NCI-H1105 (cell line): ENCODE measurements at places on chromosomes 1 and 21.

- no peak for DNase-seq
Measured at GRCh38 chr1:9593147-9593491, 4.4 kb downstream of the TMEM201 start.

DNA sequence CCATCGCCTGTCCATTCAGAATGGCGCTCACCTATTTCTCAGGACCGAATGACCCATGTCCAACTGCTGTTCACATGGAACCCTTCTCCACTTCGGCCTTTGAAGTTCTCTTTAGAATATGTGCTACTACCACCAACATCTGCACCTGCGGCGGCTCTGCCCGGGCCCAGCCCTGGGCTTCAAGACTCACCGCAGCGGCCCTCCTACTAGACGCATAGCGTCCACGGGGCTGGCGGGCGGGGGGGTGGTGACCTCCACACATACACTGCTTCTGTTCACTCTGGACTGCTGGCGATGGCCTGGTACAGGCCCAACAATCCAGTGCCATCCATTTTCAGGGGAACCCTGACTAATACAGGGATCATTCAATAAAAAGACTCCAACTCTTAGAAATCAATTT is 394.2 kb downstream of the VAV3 start:
- no peak for DNase-seq

DNA sequence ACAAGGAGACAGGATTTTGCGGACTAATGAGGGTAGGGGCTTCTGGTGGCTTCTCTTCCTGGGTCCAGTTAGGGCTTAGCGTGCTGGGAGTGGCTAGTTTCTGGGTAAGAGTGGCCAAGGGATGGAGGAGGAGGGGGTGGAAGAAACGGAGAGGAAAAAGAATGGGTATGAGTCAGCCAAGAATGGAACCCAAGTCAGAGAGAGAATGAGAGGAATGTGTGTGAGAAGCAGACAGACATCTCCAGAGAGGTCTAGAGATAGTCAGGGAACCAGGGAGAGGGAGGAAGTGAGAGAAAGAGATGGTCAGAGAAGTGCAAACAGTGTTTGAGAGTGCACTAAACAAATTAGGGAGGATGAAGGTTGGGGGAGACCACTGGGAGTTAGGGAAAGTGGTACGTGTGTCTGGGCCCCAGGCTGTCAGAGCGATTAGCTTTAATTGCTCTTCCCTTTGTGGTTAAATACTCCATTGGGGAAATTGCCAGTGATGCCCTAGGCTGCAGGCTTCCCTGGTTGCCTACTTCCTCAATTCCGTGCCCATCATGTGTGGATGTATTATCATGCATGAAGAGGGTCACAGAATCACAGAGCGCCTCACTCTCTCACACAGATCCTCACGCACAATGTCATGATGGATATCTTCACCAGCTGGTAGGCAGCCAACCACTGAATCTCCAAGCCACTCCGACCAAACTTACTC is 1.4 kb downstream of the PEA15 start:
- DNase-seq: no peak

- no peak for DNase-seq
Measured at GRCh38 chr1:230187290-230187689, 120.3 kb downstream of the GALNT2 start.

DNA sequence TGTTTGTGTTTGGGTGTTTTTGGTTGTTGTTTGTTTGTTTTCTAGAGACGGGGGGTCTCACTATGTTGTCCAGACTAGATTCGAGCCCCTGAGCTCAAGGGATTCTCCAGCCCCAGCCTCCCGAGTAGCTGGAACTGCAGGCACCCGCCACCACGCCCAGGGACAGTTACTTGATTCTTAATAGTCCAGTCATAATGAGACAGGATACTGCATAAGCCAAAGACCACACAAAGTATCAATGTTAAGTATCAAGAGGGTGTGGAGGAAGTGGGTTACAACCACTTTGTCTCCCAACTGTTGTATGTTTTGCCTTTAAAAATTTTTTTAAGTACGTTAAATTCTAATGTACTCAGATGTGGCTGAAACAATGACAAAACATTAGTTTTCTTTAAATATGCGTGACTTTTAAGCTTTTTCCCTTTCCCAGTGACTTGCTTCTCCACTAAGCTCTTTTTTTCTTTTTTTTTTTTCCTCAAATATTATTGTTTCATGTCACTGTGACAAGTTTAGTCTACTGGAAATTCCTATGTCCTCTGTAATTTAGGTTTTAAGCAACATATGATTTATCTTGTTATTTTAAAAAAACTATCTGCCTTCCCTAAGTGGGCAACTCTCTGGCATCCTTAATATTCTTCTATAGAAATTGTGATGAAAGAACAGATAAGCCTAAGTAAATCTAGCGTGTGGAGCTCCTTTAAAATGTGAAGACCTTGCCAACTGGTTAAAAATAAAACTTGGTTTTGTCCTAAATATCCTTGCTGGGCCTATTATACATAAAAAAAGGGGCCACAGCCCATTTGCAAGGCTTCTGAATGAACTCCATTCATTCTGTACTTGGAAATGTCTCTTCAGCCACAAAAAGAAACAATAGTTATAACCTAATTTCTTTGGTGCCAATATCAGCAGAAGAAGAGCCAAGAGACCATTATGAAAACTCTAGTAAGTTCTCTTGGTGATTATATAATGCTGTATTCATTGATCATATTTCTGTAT is 56.2 kb upstream of the DPH5 start:
- DNase-seq: no peak

- DNase-seq: no peak
Measured at GRCh38 chr1:117824616-117825015, 104.8 kb downstream of the GDAP2 start.

GRCh38 chr1:169594391-169594790 is 8.1 kb upstream of the F5 start:
- DNase-seq: no peak

GRCh38 chr1:182166750-182167149 is 105.2 kb upstream of the ZNF648 start:
- DNase-seq: no peak

DNA sequence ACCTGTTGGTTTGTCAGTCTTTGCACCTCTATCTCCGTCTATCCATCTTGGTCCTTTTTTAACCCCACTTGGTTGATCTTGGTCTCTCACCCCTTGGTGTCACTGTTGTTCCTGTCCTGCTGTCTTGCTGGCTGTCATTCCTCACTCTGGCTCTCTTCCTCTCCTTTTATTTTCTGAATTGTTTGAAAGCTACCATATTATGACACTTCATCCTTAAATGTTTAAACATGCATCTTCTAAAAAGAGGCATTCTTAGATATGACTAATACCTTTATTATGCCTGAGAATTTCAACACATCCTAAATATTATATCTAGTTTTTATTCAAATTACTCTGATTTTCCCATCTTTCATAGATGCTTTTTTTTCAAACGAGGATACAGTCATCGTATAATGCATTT is 37.0 kb downstream of the BACH1 start:
- DNase-seq: no peak
